ENCODE measurements at places on chromosomes 13 and 19.

- DNase-seq = peak; percentile 13
Observed at GRCh38 chr13:51147732-51148131, 36.7 kb upstream of the C13orf42 start.

GRCh38 chr13:33052506-33053280, 36.5 kb downstream of the KL start:
- no peak for DNase-seq

- DNase-seq = no peak
Observed at GRCh38 chr19:16586991-16587832, 15.0 kb upstream of the SLC35E1 start.

DNA sequence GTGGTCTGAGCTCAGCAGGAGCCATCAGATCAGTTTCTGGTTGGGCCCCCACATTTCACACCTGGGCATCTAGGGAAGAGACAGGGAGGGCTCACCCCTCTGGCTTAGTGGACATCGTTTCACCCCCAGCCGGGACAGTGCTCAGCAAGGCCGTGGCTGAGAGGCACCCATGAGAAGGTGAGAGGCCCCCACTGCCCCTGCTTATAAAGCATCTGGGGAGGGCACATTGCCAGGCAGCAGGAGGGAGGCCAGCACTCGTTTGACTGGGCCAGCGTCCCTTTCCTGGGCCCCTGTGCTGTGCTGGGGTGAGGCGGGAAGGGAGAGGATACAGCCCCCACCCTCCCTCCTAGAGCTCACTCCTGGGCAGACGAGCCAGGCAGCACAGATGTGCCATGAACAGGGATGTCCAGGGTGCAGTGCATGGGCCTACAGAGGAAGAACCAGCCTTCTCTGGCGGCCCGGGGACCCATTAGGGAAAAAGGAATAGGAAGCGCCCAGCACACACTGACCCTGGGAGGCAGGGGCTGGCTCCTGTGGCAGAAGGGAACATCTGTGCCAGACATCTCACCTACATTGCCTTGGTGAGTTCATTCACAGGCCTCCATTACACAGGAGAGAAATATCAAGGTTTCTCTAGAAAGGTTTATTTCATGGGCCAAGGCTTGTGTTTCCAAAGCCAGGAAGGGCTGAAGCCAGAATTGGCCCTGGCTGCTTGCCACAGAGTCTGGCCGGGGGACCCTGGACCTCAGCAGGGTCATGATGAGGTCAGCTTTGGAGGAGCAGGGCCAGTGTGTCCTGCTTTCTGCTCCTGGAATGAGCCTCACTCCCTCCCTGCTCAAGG, 7.7 kb downstream of the AP1M1 start:
- DNase-seq = no peak

- DNase-seq = no peak
Observed at GRCh38 chr13:78650717-78651083, 8.3 kb downstream of the OBI1 start.

DNA sequence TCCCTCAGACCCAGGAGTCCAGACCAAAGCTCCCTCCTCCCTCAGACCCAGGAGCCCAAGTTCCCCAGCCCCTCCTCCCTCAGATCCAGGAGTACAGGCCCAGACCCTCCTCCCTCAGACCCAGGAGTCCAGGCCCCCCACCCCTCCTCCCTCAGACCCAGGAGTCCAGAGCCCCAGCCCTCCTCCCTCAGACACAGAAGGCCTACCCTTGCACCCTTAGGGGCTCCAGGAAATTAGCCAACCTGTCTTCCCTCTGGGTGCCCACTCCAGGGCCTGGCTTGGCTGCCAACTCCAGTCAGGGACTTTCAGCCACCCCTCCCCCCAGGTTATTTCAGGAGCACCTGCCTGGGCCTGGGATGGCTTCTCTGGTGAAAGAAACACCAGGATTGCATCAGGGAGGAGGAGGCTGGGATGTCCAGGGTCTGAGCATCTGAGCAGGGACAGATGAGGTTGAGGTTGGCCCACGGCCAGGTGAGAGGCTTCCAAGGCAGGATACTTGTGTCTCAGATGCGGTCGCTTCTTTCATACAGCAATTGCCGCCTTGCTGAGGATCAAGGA, at the start of gene FGF21:
Gene FGF21 (plus strand): TSS at position 441 of the 558 bp plus-strand sequence. CDS start 713 bp downstream, outside the sequence.
- no peak for DNase-seq

DNA sequence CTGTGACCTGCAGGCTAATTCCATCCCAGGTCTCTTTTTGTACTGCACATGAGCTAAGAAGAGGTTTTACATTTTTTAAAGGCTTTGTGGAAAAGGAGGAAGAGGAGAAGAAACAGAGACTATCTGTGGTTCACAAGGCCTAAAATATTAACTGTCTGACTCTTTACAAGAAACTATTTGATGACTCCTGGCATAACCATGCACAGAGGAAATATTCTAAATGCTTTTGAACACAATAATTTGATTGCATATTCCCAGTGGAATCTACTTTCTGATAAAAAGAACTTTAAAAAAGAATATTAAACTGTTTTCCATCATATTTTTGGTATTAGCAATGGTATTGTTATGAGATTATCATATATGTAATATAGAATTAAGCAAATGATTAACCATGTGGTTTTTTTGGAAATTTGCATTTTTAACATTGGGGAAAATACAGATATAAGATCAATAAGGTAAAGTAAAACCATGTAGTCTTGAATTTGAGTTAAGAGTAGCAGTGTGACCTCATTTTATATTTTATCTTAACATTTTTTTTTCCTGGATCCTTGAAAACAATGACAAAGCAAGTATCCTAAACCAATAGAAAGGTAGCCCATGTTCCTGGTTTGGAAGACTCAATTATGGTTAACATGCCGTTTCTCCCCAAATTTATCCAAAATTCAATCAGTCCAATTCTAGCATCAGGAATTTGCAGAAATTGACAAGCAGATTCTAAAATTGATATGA, 251.0 kb downstream of the UQCRFS1 start:
- no peak for DNase-seq

GRCh38 chr13:66657165-66657881, 572.8 kb downstream of the PCDH9 start:
- DNase-seq = no peak

GRCh38 chr19:3649888-3650287, 23.3 kb upstream of the CACTIN start:
- DNase-seq = no peak

DNA sequence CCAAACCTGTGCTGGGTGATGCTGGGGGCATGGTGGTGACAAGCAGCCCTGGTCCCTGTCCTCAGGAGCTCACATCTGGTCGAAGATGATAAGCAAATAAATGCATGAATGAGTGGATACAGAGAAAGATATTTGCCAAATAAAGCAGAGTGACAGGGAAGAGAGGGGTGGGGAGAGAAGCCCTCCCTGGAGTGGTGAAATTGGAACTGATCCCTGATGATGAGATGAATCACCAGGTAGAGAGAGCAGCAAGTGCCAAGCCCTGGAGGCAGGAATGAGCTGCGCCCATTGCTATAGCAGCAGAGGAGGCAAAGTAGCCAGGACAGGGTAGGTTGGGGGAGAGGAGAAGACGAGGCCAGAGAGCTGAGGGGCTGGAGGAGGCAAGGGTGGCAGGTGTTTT, 13.7 kb downstream of the FXYD5 start:
- DNase-seq = no peak

GRCh38 chr19:28609091-28609755, 603.7 kb downstream of the UQCRFS1 start:
- no peak for DNase-seq

DNA sequence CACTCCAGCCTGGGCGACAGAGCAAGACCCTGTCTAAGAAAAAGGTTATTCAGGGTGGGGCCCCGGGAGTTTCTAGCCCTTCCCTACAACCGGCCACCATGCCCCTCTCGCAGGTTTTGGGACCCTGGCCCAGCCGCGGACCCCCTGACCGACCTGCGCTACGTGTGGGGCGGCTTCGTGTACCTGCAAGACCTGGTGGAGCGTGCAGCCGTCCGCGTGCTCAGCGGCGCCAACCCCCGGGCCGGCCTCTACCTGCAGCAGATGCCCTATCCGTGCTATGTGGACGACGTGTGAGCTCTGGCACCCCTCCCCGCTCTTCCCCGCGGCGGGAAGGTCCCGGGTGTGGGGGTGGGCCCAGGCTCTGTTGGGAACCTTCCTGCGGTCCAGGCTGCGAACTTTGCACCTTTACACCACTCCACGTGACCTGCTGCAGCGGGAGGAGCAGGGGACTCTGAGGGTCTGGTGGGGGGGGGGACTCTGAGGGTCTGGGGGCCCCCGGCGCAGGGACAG, 6.3 kb downstream of the ABCA7 start:
- DNase-seq = peak; percentile 46
